Fibroblast of skin of left quadriceps (primary cell): ENCODE measurements at places on chromosomes 4 and X.

DNA sequence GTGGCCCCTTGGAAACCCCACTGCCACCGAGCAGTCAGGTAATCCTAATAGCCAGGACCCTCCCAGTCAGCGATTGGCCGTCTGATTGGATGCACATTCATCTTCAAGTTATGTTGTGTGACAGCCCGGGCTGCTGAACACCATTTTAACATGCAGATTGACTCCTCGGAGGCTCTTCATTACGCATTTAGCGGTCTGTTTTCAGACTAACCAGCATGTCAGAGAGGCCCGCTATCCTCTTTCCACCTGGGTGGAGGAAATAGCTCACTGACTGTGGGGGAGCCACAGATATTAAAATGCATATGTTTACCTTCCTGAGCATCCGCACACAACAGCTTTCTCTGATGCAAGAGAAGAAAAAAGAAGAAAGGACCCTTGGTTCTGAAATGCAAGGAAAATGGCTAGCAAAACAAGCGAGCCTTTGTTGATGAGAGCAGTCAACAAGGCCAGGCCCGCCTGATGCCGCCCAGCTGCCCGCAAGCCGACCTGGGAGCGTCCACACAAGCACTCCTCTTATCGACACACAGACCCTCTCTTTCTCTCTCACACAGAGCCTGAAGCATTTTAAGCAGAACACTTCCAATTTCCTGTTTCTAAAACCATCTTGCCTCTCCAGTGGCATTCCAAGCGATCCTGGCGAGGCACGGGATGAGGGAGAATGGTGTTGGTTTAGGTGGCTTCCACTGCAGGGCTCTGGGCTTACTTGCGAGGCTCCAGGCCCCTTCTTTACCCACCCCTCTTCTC is 118.3 kb downstream of the MGST2 start:
- DNase-seq: no peak

- DNase-seq: no peak
These were observed 311.1 kb downstream of the CAMK2D start for GRCh38 chr4:113450295-113451080.

- DNase-seq: no peak
These were observed 13.2 kb downstream of the SHISA3 start for GRCh38 chr4:42410446-42410845.

GRCh38 chr4:165986956-165987698 is 114.1 kb downstream of the TLL1 start:
- no peak for DNase-seq

- DNase-seq: no peak
These were observed 296.7 kb upstream of the CASK start for GRCh38 chrX:42220083-42220482.

GRCh38 chr4:113979148-113979904 is at the start of gene ARSJ:
ARSJ (minus strand) TSS chr4:113979647; CDS start chr4:113978834, 813 bp downstream.
- DNase-seq: peak; percentile 78

GRCh38 chr4:57154191-57154590 is 44.0 kb upstream of the IGFBP7 start:
- DNase-seq: no peak

DNA sequence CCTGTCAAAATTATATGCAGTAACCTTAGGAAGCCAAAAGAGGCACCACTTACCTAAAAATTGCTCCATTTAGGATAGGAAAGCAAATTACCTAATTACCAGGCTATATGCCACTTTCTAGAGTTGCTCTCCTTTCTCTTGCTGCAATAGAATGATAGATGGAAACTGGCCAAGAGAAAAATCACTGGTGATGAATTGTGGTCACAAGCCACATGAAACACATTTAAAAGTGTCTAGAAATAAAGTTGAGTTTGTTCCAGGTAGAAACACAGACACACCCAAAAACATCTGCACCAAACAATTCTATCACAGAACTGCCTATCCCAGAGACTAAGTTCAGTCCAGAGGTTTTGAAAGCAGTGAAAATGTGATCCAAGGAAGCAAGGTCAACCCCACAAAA is 337.7 kb downstream of the PCDH19 start:
- DNase-seq: no peak

- no peak for DNase-seq
These were observed 508.7 kb downstream of the TRIML1 start for GRCh38 chr4:188647820-188648370.

GRCh38 chrX:107565015-107565414 is 63.3 kb upstream of the PRPS1 start:
- DNase-seq: no peak

DNA sequence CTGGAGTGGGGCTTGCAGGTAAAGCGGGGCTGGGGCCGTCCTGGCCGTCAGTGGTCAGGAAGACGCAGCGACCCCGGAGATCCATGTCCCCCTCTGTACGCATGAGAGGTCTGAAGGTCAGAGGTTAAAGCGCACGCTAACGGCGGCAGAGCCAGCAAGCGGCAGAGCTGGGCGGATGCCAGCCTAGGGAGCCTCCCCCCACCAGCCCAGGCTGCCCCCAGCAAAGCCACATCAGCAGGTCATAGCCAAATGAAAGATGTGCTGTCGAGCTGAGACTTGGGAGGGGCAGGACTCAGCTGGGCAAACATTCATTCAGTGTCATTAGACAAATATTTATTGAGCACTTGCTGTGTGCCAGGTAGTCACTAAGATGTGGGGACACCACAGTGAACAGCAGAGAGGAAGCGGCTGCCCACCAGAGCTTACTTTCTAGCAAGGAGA is 593 bp upstream of the JAKMIP1 start:
- DNase-seq: no peak

DNA sequence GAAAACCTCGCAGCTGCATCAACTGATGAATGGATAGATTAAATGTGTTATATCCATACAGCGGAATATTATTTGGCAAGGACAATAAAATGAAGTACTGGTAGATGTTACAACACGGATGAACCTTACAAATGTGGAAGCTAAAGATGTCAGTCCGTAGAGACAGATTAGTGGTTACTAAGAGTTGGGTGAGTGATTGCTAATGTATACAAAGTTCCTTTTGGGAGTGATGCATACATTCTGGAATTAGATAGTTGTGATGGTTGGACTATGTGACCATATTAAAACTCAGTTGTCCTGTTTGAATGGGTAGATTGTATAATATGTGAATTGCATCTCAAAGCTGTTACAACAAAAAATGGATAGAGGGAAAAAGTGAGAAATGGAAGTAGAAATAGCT is 2.8 kb downstream of the FIP1L1 start:
- no peak for DNase-seq

GRCh38 chr4:169727616-169728015 is 30.1 kb downstream of the HPF1 start:
- no peak for DNase-seq

DNA sequence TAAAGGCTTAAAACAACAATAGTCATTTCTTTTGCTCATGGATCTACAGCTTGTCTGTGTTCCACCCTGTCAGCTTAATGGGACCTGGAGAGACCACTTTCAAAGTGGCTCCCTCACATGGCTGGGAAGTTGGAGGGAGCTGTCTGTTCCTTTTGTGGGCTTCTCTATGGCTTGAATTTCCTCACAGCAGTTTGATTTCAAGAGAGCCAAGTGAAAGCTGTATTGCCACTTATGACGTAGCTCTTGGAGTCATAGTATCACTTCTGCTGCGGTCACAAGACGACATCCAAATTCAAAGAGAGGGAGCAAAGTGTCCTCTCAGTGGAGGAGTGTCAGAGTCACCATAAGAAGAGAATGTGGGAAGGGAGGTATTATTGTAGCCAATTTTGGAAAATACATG is 22.7 kb upstream of the ACSL1 start:
- no peak for DNase-seq

DNA sequence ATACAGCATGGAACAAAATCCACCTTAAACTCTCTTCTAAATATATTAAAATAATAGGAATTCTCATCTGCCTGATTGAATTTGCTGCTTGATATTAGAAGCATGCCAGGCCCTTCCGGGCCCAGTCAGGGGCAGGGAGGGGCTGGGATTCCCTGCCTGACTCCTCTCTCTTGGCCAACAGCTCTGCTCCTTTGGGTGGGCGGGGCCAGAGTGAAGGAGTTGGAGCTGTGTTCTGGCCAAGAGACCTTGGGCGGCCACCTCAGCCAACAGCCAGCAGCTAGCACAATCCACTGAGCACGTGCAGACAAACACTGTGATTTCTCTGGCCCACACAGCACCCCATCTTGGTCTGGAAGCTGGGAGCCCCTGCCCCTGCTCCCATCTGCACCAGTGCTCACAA is 140.3 kb downstream of the PJA1 start:
- no peak for DNase-seq

DNA sequence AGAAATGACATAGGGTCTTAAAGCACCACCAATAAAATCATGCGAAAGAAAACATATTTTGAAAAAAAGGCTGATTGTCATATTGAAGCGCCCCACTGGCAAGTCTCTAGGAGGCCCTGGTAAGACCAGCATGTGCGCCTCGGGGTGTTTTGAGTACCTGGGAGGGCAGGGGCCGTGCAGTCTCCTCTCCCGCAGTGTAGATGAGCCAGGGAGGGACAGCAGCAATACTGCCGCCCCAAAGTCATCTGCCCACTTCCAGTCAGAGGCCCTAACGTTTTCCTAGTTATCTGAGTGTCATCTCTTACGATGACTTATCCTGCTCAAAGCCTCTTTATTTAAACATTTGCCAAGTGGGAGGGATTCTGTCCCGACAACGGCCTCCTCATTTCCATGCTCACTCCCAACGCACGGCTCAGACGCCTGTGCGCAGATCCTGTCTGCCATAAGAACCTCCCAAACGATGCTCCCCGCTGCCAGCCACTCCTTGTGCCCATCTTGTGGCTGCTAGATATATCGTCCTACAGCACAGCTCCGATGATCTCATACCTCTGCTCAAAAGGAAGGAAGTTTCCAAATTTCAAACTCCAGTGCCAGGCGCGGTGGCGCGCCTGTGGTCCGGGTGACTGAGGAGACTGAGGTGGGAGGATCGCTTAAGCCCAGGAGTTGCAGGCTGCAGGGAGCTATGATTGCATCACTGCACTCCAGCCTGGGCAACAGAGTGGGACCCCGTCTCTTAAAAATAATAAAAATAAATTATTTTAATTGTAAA is 17.2 kb upstream of the SCRG1 start:
- DNase-seq: no peak

DNA sequence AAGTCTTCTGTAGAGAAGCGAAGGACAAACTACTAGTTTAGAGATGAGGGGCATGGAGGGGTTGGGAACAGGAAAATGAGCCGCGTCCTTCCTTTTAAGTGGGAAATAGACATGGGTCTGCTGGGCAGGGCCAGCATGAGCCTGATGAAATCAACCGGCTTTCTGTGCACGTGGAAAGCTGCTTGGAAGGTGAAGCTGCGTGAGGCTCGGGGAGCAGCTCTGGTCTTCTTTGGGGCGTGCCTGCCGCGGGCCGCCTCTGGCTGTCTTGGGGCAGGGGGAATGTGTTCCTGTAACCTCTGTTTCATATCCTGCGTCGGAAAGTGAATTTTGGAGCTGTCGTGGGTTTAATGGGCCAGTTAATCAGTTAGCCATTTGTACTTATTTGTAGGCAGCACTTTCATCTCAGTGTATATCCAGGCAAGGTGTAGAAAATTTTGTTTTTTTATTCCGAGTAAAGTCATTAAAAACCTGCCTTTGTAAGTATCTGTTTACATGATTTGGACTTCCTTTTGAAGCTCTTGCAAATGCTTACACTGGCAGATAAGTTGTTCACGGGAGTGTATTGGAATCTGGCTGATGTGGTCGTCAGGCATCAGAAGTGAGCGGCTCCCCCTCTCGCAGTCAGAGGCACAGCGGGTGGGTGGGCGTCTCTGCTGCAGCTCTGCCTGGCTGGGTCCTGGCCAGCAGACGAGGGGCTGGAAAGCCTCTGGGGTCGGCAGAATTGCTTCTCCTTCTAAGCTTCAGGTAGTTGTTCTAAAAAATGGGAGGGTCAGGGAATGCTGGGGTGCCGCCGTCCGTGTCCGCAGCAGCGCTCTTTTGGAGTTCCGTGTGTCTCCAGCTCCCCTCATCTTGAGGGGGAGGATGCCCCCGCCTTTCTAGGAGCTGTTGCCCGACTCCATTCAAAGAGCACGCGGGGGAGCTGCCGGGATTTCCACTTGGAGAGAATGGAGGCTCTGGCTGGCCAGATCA is 70.5 kb upstream of the HGFAC start:
- DNase-seq: no peak

DNA sequence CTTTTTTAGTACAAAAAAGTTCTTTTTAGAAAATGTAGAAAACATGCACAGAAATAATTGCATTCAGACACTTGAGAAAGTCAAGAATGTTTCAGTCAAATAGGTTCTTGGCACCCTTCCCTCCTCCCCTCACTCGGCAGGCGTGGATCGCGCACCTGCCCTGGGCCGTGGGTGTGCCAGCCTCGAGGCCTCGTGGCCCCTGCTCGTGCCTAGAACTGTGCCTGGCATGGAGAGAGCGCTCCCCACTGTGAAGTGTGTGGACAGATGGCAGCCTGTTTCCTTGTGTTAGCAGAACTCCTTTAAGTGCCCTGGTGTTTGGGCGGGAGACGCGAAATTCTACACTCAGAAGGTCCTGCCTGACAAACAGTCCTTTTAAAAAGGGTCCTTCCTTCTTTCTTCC is 14.7 kb downstream of the RGS12 start:
- no peak for DNase-seq

- no peak for DNase-seq
These were observed 384.8 kb downstream of the FAM133A start for GRCh38 chrX:94058728-94059382.

GRCh38 chr4:176778491-176778890 is 14.2 kb downstream of the VEGFC start:
- DNase-seq: no peak

DNA sequence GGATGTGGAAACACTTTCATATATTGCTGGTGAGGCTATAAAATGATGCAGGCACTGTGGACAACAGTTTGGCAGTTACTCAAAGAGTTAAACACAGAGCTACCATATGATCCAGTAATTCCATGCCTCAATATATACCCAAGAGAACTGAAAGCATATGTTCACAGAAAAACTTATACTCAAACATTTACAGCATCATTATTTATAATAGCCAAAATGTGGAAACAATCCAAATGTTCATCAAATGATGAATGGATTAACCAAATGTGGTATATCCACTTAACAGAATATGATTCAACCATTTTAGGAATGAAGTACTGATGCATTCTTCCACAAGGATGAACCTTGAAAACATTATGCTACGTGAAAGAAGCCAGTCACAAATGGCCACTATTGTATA is 603.8 kb downstream of the IQCM start:
- DNase-seq: peak; percentile 58

- DNase-seq: no peak
These were observed 816 bp downstream of the EREG start for GRCh38 chr4:74365761-74366160.

GRCh38 chrX:125439194-125439849 is 119.7 kb downstream of the TEX13C start:
- no peak for DNase-seq

DNA sequence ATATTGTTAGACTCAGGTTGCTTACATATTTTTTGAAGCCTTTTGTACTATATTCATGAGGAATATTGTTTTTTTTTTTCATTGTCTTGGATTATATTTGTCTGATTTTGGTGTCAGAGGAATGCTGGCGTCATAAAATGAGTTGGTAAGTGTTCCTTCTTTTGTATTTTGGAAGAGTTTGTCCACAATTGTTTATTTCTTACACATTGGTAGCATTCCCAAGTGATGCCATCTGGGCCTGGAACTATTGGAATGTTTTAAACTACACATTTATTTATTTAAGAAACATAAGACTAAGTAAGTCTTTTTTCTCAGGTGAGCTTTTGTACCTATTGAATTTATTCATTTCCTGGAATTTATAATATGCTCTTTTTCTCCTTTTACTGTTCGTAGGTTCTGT is 107.6 kb downstream of the LARP1B start:
- no peak for DNase-seq

- DNase-seq: no peak
These were observed 250.7 kb downstream of the RAPGEF2 start for GRCh38 chr4:159353422-159354116.
